ENCODE measurements at places on chromosomes 7 and 10. TPM values are rescaled to one million over a fixed set of nuclear protein-coding genes. Genes with fewer than 3 reads are reported as not detected.

The CHAT gene
- total RNA-seq, result not detected

GRCh38 chr7:22549051-22549450 is 49.1 kb upstream of the STEAP1B start:
- no peaks in the 10 kb centered on the region for H3K36me3 ChIP-seq
- H3K27ac ChIP-seq, result no peak overlapping the region
- peaks cover 21% of the 10 kb centered on the region for H3K4me1 ChIP-seq
- H3K27me3 ChIP-seq, result peaks cover 24% of the 10 kb centered on the region

DNA sequence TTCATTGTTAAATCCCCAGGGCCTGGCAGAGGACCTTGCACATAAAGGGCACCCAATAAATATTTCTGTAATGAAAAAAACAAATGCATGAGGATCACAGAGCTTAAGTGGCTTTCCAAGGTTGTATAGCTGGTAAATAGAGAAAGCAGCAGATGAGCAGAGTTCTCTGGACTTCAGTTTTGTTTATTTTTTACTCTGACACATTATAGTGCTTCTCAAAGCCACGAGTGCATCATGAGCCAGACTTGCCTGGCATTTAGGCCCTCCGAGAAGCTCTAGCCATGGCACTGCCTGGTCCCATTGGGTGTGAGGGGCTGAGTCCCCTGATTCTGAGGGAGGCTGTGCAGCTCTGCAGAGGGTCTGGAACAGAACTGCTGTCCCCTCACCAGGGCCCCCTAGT is 87.2 kb upstream of the ZNF32 start:
- H3K36me3 ChIP-seq, result peaks cover 8% of the 10 kb centered on the region
- H3K4me1 ChIP-seq, result peaks cover 24% of the 10 kb centered on the region
- DNase-seq, result peak; percentile 21
- H3K27me3 ChIP-seq, result peaks cover 4% of the 10 kb centered on the region
- H3K4me3 ChIP-seq, result no peak overlapping the region

GRCh38 chr10:44986670-44987069 is 8.1 kb upstream of the DEPP1 start:
- no peaks in the 10 kb centered on the region for H3K36me3 ChIP-seq
- H3K27ac ChIP-seq, result no peak overlapping the region
- H3K27me3 ChIP-seq, result peaks cover 6% of the 10 kb centered on the region
- H3K4me3 ChIP-seq, result no peak overlapping the region

The ZP3 gene
- total RNA-seq, result 25.8 TPM

The HOXA11 gene
- total RNA-seq, result 33.6 TPM

All from HFFc6 (cell line).